ENCODE measurements at places on chromosomes 7 and 10. TPM values are rescaled to one million over a fixed set of nuclear protein-coding genes. Genes with fewer than 3 reads are reported as not detected.

Gene CALCR
- total RNA-seq = 0.17 TPM

Gene EGR2
- 0.40 TPM for total RNA-seq

- no peak for DNase-seq
Measured at GRCh38 chr10:132346806-132347205, 14.8 kb downstream of the LRRC27 start.

- no peak for DNase-seq
Measured at GRCh38 chr7:52211930-52212329, 823.5 kb upstream of the POM121L12 start.

Gene FOXP2
- 1.9 TPM for total RNA-seq

GRCh38 chr7:17772581-17773288 lies 167.6 kb downstream of the SNX13 start:
- DNase-seq = no peak

DNA sequence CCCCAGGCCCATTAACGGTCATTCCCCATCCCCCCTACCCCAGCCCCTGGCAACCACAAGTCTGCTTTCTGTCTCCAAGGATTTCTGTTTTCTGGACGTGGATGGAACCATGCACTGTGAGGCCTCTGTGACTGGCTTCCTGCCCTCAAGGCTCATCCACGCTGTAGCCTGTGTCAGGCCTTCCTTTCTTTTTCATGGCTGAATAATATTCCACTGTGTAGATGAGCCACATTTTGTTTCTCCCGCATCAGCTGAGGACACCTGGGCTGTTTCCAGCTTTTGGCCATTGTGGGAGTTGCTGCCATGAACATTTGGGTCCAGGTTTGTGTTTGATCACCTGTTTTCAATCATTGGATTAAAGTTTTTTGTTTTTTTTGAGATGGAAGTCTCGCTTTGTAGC lies 50.0 kb downstream of the UNCX start:
- no peak for DNase-seq

DNA sequence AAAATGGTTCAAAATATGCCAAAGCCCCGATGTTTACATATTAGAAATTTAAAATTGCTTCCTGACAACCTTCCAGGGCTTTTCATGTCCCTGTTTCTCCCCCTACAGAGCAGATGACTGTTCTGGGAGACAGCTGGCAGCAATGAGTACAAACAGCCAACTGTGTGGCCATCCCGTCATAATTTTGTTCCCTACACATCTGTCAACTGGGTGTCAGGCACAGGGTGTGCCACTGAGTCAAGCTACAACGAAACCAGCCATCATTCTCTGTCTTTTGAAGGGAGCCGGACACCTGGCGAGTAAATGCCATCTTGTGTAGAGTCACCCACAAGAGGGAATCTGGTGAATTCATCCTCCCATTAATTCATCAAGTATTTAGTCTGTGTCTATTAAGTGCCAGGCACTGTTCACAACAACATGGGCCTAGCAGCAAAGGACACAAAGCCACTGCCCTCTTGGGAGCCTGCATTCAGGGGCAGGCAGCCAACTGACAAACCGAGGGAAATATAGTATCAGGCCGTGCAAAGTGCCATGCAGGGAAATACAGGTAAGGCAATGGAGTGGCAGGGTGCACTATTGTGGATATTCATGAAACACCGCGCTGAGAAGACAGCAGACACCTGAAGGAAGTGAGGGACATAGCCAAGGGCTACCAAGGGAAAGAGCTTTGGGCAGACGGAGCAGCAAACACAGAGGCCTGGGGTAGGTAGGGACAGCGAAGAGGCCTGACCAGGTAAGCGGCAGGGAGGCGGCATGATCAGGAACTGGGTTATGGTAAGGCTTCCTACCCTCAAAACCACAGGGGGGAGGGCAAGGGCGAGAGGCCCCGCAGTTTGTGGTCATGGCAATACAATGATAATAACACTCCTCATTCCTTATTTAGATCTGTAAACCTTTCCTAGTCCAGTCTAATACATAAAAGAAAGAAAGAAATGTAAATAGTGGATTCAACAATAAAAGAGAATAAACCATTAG lies 213.6 kb downstream of the FAM107B start:
- DNase-seq = no peak

Gene PUS7
- total RNA-seq = 23.5 TPM

- no peak for DNase-seq
Measured at GRCh38 chr10:12875100-12875499, 126.4 kb downstream of the CCDC3 start.

Gene ACSL5
- 11.8 TPM for total RNA-seq

- no peak for DNase-seq
Measured at GRCh38 chr7:32163896-32164295, 93.7 kb upstream of the PDE1C start.

DNA sequence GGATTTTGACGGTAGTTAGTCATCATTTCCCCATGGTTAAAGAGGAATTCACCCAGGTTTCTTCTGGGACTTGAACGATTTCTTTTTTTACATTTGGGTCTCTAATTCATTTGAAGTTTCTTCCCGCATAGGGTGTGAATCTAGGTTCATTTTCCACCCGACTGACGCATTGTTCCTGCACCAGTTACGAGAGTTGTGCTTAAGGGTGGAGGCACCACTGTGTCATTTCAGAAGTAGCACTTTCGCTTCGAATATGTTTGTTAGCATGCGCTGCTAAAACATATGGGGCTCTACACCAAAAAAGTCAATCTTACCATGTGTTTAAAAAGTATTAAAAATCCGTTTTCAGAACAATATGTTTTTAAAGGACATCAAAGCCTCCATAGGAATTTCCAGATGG lies 140.3 kb downstream of the VIPR2 start:
- no peak for DNase-seq

Gene NPC1L1
- total RNA-seq = 0.35 TPM

Gene FAM25A
- not detected for total RNA-seq

DNA sequence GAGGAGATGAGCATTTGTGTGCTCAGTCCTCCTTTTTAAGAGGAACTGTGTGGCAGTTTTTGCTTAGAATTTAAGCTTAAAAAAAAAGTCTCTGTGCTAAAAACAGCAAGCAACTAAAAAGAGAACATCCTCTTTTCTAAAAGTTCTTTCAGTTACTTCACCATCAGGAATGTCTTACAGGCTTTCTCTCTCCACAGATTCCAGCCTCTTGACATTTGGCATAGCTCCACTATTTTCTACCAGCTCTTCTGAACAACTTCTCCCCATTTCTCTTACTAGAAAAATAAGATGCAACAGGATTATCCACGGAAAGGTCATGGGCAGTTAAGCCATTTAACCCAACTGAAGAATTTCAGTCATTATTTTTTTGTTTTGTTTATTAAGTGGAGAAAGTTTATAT lies 13.2 kb downstream of the PCLO start:
- DNase-seq = peak; percentile 53

- DNase-seq = peak; percentile 13
Measured at GRCh38 chr10:92413519-92413918, 122.6 kb downstream of the MARCHF5 start.

Gene PRKCQ
- 23.9 TPM for total RNA-seq

GRCh38 chr10:17146892-17147291 lies 17.3 kb upstream of the CUBN start:
- DNase-seq = no peak

Gene MGAM2
- not detected for total RNA-seq

GRCh38 chr10:11517150-11517549 lies 94.3 kb downstream of the USP6NL start:
- no peak for DNase-seq

Gene CARD11
- 20.1 TPM for total RNA-seq

Gene ARMC3
- total RNA-seq = 1.1 TPM
